ENCODE measurements at places on chromosomes 5 and 9.

GRCh38 chr5:147855774-147856069 lies 22.8 kb upstream of the SCGB3A2 start:
- no peak for DNase-seq

DNA sequence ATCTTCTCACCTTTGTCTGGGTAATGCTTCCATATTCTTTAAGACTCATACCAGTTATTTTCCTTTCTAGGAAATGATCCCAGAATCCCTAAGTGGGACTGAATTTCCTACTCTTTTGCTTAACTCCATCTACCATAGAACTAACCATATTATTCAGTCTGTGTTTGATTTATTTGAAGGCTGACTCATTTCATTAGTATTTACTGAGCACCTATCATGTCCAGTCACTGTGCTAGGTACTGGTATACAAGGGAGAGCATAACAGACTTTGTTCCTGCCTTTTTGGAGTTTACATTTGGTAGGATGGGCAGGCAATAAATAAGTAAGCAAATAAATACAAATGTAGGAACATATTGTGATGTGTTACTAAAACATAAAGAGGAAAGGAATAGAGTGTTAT lies 4.3 kb downstream of the NPR2 start:
- DNase-seq = no peak

- DNase-seq = no peak
These were observed 100.8 kb upstream of the DHFR start for GRCh38 chr5:80755626-80756025.

DNA sequence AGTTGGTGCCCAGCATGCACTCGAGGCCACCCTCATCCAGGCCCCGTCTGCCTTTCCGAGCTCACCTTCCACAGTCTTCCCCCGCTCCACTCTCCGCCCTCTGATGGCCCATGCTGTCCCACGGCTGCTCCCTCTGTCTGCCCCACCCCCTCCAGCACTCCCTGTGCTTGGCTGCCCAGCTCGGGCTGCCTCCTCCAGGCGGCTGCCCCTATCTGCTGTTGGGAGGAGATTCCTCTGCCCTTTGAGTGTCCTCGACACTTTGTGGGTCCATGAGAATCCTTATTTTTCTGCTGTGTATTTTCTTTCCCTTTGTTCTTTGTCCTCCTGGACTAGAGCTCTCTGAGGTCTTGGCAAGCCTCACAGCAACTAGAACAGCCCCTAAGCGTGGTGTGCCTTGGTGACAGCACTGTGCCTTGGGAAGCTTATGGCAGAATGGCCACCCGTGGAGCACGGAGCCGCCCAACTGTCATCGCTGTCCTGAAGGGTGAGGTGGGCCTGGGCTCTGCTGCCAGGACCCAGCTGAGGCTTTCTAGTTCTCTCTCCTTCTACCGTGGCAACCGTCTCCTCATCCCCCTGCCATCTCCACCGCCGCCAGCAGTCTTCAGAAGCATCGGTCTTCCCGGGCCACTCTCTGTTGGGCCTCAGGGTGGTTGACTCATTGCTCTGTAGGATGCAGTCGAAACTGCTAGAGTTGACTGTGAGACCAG lies 5.2 kb downstream of the NTMT1 start:
- DNase-seq = peak; percentile 51

- no peak for DNase-seq
These were observed 48.4 kb downstream of the YIPF5 start for GRCh38 chr5:144122081-144122480.

DNA sequence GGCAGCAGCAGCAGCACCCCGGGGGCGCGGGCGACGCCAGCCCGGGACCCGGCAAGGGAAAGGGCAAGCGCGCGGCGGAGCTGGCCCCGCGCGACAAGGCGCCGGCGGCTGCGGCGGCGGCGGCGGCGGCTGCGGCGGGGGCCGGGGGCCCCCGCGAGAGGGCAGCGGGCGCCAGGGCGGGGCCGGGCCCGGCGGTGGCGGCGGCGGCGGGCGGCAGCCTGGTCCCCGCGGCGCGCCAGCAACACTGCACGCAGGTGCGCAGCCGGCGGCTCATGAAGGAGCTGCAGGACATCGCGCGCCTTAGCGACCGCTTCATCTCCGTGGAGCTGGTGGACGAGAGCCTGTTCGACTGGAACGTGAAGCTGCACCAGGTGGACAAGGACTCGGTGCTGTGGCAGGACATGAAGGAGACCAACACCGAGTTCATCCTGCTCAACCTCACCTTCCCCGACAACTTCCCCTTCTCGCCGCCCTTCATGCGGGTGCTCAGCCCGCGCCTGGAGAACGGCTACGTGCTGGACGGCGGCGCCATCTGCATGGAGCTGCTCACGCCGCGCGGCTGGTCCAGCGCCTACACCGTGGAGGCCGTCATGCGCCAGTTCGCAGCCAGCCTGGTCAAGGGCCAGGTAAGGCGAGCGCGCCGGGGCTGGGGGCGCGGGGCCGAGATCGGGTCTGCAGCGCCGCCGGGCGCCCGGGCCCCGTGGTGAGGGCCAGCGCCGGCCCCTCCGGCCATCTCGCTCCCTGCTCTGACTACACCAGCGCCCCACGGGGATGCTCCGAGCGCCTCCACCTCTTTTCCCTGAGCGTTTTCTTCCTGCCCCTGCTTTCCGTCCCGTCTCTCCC lies at the start of gene UBE2QL1:
TSS of gene UBE2QL1 (plus strand) at position 238 of the 843 bp plus-strand sequence. CDS start at position 273, 35 bp downstream.
- DNase-seq = no peak

- no peak for DNase-seq
These were observed 64.2 kb downstream of the DCP2 start for GRCh38 chr5:113040672-113041260.

GRCh38 chr9:3777137-3777536 lies 251.3 kb upstream of the RFX3 start:
- DNase-seq = no peak

GRCh38 chr9:123064716-123065115 lies 31.2 kb downstream of the GPR21 start:
- DNase-seq = no peak

DNA sequence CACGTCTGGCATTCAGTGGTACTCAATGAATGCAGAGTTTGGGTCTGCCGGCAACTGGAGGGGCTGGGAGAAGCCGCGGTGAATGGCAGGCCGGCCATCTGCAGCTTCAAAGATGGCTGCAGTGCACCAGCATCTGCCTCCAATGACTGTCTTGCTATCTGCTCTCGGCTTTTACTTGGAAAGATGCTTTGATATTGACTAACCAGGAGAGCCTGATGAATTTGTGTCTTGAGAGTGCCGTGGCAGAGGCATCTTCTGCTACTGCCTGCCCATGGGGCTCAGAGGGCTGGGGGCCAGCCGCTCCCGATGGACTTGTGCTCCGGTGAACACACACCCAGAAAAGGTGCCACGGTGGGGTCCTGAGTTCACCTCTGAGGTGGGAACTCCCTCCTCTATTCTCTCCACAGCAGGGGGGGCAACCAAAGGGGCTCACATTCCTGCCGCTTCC lies 164.5 kb downstream of the COL23A1 start:
- DNase-seq = no peak

GRCh38 chr5:112800891-112801290 lies 60.2 kb upstream of the SRP19 start:
- DNase-seq = peak; percentile 8

- DNase-seq = no peak
These were observed 154.3 kb upstream of the PPP1R2B start for GRCh38 chr5:156695774-156696173.

GRCh38 chr9:15786616-15787015 lies 233.8 kb downstream of the CCDC171 start:
- no peak for DNase-seq

- DNase-seq = no peak
These were observed 51.5 kb downstream of the KLF9 start for GRCh38 chr9:70362952-70363351.

- DNase-seq = no peak
These were observed 36.7 kb downstream of the FAXDC2 start for GRCh38 chr5:154813736-154814135.

DNA sequence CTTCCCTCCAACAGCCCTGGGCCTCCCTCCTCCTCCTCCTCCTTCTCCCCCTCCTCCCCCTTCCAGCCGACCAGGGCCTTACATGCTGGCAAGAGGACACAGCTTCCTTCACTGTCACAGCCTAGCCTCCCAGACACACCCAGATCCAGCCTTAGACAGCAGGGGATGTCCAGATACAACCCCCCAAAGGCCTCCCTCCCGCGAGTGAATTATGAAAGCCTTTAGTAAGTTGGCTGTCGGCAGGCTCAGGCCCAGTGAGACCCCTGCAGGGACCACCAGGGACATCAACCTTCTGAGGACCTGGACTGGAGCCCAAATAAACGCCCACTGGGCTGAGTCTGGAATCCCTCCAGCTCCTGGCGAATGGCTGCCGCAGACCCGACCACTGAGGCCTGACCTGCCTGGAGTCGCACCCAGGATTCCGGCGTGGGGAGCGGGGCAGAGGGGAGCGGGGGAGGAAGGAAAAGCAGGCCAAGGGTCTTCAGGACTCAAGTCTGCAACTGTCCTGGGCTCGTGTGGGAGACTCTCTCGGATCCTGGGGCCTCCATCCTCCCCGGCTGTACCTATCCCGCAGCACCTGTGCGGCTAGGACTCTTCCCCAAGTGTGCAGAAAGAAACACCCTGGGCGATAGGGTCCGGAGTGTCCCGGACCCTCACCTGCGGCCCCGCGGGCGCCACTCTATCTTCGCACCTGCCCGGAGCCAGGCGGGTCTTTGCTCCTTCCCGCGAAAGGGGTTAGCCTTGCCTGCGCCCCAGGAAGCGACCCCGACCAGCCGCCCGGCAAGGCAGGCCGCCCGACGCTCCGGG lies 705 bp downstream of the SEPTIN8 start:
- DNase-seq = peak; percentile 41

GRCh38 chr9:76691517-76692313 lies 72.5 kb upstream of the PCA3 start:
- DNase-seq = peak; percentile 73

DNA sequence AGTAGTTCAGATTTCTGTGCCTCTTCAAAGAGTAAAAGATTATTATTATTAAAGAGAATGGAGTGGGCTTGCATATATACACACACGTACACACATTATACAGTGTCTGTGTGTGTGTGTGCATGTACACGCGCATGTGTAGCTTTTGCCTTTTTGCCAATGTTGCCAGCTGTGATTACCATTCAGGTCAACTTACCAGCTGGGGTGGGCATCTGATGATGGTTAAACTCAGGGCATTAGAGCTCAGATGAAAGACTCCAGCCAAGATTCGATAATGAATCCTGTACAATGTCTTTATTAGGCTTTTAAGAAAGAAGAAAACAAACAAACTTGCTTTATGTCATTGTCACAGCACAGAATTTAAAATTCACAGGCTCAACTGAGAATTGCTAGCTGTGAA lies 296.5 kb upstream of the DMAC1 start:
- no peak for DNase-seq

- DNase-seq = no peak
These were observed 485.4 kb upstream of the CLINT1 start for GRCh38 chr5:158344376-158344775.

DNA sequence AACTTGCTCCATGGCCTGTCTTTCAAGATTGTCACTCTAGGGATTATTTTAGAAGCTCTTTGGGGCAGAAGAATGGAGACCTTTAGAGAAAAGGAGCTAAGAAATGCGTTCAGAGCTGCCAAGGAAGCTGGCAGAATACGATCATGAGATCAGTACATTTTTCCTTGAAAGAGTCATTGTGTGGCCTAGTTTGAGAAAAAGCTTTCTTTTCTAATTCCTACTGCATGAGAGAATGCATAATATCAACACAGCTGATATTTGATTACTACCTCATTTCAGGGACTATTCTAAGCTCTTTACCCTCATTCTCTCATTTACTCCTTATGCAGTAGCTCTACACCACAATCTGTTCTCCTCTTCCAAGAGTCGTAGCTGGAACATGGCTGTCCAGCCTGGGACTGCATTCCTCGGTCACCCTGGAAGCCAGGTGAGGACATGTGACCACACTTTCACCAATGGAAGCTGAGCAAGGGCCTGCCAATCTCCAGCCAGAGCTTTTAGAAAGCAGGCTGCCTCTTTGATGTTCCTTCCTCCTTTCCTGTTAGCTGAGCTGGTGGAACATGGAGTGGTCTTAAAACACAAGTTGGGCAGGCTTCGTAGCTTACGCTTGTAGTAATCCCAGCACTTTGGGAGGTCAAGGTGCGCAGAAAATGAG lies 99.3 kb upstream of the LHFPL2 start:
- DNase-seq = no peak

DNA sequence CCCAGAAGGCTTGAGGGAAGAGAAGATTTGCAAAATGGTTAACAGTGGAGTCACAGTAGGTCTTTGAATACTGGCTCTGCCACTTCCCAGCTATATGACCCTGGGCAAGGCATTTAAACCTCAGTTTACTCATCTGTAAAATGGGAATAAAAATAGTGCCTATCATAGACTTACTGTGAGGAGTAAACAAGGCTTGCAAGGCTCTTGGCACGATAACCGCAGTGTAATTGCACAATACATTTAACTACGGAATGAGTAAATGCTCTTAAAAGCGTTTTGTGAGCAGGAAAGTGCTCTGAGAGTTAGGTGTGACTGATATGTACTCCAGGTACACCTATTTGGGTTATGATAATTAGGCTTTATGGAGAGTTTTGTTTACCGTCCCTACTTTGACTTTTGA lies 8.4 kb downstream of the SLC36A3 start:
- DNase-seq = no peak

GRCh38 chr9:98009936-98010335 lies 26.8 kb downstream of the ANP32B start:
- DNase-seq = no peak

GRCh38 chr5:141245250-141245717 lies at the start of gene PCDHB15:
PCDHB15 (plus strand) TSS chr5:141245395; CDS start chr5:141245579, 184 bp downstream.
- DNase-seq = peak; percentile 41

- no peak for DNase-seq
These were observed 10.4 kb downstream of the UIMC1 start for GRCh38 chr5:176995896-176996767.

DNA sequence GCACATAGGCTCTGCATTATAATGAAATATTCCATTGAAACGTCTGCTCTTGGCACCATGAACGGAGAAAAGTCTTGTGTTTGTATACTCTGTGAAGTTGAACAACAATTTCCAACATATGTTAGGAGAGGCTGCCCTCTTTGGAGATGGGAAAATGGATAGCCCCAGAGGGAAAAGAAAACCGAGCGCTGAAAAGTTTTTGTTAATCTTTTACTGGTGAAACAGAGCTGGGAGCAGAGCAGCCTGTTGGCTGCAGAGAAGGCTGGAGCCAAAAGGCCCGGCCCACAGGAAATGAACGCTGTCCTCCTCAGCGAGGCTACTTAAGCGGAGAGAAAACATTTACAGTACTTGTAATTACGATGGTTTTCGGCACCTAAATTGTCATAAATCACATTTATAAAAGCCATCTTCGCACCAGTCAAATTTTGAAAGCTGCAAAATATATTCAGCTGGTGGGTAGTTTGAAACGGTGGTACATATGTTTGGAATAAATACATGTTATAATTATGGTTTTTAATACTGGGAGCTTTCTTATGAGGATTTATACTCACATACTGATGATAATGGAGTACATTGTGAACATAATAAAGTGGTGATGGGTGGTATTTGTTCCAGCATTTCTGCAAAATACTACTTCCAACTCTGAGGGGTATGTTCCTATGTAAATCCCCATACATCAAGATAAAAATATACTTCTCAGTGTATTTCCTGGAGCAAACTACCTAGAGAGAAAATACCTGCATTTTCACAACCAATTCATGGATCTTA lies 129.6 kb upstream of the CNTLN start:
- no peak for DNase-seq

GRCh38 chr9:18569941-18570630 lies 96.1 kb downstream of the ADAMTSL1 start:
- no peak for DNase-seq
